ENCODE measurements at places on chromosomes 5 and 9.

GRCh38 chr5:110512266-110512665, 214.2 kb downstream of the TMEM232 start:
- DNase-seq = no peak

DNA sequence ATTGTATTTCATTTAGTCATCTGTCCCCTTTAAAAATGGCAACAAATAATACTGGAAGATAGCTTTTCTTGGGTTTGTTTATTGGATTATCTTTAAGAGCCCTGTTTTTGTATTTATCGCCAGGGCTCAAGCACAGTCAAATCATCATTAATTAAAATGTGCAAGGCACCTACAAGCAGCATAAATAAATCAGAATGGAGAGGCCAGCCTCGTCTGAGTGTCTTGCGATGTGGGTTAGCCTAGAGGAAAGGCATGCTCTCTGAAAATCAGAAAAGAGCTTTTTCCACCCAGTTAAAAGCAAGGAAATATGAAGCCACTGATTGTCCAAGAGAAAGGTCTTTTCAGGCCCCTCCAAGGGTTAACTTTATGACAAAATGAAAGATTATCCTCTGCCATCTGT, 31.8 kb downstream of the ZFAND5 start:
- DNase-seq = no peak

- DNase-seq = peak; percentile 6
Measured at GRCh38 chr9:77647267-77648233, 572 bp downstream of the GNA14 start.

- no peak for DNase-seq
Measured at GRCh38 chr9:24073007-24073592, 247.1 kb upstream of the ELAVL2 start.

- no peak for DNase-seq
Measured at GRCh38 chr5:158802941-158803341, 296.8 kb downstream of the EBF1 start.

DNA sequence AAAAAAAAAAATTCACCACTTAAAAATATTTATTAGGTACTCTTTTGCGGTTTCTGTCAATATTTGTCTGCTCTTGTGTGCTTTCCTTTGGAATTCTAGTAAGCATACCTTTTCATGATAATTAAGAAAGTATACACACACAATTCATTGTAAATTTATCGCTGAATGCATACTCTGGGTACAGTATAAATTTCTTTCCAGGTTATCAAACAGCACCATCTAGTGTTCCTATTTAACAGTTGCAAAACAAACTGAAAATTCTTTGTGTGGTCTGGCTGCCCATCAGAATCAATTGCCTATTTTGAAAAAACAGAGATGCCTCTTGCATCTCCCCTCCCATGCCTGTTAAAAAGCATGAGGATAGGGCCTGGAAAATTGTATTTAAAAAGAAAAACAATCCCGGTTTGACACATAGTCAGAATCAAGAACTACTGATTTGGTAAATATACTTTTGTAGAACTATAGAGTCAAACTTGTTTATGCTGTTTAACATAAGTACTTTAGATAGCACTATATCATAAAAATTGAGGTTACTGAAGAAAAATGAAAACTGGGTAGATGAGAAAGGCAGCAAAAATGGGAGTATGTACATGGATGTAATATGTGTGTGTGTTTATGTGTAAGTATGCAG, 16.2 kb downstream of the PGGT1B start:
- DNase-seq = no peak

DNA sequence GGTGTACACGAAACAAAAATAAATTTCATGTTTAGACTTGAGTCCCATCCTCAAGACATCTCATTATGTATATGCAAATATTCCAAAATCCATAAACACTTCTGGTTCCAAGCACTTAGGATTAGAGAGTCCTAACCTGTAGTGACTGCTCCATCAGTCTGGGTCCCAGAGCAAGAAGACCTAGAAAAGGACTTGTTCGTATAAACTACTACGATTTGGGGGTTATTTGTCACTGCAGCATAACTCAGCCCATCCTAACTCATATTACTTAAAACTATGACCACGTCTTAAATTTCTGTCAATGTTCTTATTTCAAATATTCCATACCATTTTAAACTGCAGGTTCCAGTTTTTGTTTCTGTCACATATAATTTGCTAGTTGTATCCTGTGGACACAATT, 463.0 kb downstream of the AGTPBP1 start:
- DNase-seq = no peak

Measured in activated naive CD8-positive, alpha-beta T cell treated with anti-CD3 and anti-CD28 coated beads for 36 hours (primary cell).